ENCODE measurements at places on chromosomes 7 and 10. TPM values are rescaled to one million over a fixed set of nuclear protein-coding genes. Genes with fewer than 3 reads are reported as not detected.

The PLEKHS1 gene
- not detected for total RNA-seq

GRCh38 chr7:4057289-4057616, 624.8 kb upstream of the FOXK1 start:
- DNase-seq = no peak

DNA sequence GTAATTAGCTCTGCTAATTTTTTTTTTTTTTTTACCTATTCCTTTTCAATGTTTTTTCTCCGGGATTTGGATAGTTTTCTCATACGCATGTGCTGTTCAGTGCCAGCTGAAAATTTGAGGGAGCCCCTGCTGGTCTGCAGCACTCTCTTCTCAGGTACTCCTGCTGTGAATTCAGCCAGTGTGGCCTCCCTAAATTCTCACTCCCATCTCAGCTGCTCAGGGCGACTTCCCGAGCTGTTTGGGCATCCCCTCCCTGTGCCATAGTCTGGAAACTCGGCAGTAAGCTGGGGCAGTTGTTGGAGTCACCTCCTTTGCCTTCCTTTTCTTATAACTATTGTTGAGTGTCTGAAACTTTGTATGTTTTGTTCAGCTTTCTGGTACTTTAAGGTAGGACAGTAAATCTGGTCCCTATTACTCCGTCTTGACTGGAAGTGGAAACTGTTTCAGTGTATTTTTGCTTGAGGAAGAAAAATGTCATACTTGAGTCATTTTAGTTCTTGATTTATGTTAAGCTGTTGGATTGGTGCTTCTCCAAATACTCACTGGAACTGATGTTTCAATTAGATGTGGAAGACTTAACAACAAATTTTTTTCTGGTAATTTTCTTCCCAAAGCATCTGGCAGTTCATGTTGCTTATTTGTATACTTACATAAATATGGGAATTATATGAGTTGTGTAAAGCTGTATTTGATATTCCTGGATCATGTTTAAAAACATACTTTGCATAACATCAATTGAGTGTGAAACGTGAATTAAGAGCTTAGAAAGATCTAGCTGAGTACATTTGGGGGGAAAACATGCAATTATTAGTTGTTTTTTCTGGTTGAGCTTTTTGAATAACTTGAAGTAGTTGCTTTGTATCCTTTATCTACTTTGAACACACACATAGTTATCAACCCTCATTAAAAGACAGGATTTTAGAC, 33.7 kb downstream of the MINPP1 start:
- DNase-seq = no peak

DNA sequence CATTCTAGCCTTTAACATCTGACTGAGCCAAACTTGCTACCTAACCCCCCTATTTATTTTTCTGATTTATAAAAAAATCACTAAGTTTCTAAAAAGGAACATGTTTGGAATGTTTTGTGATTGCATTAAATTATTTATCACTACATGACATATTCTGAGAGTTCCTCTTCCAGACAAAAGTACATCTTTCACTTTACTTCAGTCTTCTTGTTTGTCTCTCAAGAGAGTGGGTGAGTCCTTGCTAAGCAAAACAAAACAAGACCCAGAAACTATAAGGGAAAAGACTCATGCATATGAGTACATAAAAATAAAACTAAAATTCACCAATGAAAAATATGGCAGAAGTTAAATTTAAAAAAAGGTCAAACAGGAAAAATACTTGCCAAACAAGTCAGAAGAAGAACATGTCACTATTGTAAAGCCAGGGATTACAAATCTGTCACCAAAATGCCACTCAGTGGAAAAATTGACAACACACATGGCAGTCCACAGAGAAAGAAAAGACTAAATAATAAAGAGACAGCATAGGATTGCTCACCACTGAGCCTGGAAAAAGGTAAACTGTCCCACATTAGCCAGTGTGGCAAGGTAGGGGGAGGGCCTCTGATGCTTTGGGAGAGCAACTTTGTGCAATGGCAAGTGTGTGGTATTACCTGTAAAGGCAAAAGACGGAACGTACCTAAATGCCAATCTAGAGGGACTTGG, 166.7 kb upstream of the ZNF32 start:
- no peak for DNase-seq

DNA sequence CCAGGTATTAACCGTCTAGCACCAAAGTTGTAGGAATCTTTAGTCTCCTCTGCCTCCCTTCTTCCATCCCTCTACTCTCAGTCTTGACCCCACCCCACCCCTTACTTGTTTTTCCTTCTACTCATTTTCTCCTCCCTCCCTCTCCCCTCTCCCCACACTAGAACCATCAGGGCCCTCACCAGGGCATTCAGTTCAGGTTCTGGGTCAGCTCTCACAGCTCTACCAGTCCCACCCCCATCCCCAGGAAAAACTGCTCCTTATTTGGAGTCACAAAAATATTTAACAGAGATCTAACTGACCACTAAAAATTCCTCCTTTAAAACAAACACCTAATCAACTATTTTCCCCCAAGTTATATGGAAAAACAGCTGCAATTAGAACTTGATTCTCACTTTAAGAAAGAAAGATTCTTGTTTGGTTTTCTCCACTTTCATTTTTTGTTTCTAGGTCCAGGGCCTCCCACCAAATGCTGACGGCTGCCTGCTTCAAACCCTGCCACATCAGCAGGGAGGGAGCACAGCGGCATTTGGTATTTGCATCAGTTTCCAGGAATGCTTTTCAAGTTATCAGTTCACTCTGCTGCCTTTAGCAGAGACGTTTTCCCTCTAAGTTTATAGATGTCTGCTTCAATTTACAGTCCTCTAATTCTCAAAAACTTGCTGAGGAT, 2.8 kb upstream of the COL1A2 start:
- DNase-seq = no peak

DNA sequence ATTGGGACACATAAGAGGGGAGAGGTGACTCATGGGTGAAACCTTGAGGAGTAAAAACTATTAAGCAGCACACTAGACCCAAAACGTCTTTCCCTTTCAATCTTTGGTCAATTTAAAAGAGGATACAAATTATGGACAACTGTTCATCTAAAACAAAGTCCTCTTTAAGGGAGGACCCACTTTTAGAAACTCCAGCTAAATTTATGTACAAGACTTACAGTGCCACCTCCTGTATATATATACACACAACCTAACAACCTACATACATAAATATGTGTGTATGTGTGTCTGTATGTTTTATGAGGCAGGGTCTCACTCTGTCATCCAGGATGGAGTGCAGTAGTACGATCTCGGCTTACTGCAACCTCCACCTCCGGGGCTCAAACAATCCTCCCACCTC, 18.1 kb upstream of the ZC3HAV1 start:
- DNase-seq = no peak

- no peak for DNase-seq
These were observed 345.9 kb downstream of the KIF20B start for GRCh38 chr10:90047243-90047729.

DNA sequence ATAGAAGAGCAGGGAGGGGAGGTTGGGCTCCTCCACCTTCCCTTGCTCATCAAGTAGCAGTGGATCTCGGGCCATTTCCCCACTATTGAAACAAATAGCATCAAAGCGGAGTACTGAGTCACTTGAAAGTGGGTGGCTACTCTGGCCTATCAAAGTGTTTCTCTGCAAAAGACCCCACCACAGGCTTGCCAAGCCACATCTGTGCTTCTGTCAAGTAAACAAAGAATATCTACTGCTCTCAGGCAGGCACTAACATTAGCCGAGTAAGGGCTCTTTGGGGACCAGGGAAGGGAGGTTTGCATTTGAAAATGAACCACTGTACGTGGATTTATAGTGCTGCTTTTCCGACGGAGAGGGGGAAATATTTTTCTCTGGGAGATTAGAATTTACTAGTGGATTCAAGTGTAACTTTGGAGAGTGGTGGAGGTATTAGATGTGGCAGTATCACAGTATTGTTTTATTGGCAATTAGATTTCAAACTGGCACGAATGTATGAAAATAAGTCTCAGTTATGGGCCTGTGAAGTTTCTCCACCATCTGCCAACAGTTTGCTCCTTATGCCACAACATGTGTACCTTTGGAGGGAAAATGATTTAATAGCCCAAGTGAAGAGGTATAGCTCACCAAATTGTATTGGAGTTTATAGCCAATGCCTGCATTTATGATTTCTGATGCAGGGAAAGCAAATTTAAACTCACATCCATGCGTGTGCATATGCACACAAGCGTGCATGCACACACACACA, 97.5 kb downstream of the RPS24 start:
- no peak for DNase-seq

DNA sequence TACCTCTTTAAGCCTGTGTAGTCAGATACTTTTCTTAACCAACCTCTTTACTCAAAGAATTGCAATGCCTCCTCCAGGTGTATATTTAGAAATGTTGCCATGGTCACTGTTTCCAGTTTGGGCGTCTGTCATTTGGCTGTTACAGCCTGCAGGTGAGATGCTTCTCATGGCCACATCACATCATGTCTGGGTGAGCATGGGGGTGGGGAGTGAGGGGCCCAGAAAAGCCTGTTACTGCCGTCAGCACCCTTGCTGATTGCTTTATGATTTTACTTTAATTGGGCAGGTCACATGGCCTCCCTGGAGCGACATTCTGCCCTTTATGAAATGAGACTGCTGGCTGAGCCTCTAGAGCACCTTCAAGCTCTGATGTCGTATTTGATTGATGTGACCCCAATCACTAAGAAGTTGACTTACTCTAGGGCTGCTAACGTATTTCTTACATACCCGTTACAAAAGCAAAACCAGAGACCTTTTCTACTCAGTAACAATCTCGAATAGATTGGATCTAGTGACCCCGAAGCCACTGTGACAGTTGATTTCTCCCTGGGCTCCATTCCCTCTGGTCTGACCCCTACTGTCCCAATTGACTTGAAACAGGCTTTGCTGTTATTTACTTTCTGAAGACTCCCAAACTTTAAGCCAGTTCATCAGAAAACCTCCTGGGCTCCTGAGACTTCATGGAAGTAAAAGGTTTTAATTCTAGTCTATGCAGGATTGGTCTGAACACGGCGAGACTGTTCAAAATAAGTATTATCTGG, 60.7 kb downstream of the OTUD1 start:
- DNase-seq = no peak

GRCh38 chr10:6416892-6417512, 163.1 kb downstream of the PRKCQ start:
- peak; percentile 53 for DNase-seq

DNA sequence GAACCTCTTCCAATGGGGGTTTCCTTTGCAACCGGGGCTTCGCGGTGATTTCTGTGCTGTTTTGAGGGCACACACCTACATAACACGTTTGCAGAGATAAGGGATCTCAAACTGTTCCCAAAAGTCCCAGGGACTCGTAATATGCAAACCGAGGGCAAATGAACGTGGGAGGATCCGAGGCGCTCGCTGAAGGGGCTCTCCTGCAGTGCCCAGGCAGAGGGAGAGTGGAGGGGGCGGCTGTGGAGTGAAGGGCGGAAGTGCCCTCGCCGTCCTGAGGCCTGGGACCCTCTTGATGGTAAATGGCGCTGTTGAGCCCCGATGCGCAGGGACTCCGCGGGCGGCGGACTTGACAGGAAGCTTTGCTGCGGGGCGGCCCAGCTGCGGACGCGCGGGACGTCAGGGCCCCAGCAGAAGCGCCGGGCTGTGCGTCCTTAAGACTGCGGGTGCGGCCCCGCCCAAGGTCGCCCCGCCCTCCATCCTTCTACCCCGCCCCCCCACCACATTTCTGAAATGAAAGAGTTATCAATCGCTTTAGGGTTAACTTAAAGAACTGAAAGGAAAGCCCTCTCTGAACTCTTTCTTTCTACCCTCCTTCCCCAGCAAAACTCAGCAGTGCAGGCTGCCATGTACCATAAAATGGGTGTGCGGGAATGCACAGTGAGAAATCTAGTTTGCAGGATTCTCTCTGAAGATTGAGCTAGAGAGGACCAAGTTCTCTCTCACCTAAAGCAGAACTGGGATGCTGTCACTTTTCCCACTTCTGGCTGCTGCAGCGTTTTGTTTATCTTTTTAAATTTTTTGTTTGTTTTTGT, 151.8 kb upstream of the YAE1 start:
- DNase-seq = peak; percentile 27

The TRIM50 gene
- not detected for total RNA-seq

The TMEM184A gene
- total RNA-seq = not detected

GRCh38 chr10:77139252-77140160, 498.1 kb downstream of the KCNMA1 start:
- DNase-seq = no peak

DNA sequence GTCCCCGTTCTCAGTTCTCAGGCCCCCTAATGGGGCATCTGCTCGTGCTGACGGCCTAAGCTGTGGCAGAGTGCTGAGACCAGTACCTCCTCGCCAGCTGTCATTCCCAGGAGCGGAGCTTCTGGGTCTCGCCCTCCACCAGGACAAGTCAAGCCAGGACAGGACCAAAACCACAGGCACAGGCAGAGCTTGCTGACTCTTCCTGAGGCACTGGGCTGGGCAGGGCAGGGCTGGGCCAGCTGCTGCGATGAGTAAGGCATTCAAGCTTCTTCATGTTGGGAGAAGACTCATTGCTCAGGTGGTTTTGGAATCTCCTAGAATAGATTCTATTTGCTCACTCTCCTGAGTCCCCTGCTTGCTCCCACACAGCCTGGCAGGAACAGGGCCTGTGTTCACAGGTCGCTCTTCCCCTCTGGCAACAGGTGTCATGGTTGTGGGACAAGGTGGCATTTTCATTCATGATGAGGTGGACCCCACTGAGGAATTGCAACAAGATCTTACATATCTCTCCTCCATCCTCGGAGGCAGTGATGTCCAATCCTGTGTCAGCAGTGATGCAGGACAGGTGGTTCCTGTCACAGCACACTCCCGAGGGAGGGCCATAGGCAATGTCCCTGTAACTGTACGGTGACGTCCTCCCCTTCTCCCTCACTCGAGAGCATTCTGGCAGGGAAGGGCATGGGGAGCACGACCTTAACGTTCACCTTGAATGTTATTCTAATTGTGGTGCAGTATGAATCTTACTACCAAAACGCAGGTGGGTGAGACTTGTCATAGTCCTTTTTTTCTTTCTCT, 17.0 kb upstream of the SH3PXD2A start:
- DNase-seq = no peak

The PNLIPRP2 gene
- not detected for total RNA-seq
